ENCODE measurements at places on chromosomes 2 and 18.
A peak's percentile ranks its signal among the peaks of the same experiment; 100 is the strongest.

GRCh38 chr2:27737676-27738348, 33.7 kb upstream of the MRPL33 start:
- no peak for DNase-seq

- DNase-seq: no peak
These were observed 210.3 kb downstream of the SP3 start for GRCh38 chr2:173754837-173755236.

GRCh38 chr2:28956415-28956826, 24.7 kb upstream of the TOGARAM2 start:
- peak; percentile 22 for DNase-seq

- DNase-seq: no peak
These were observed 1.5 kb downstream of the CIDEA start for GRCh38 chr18:12255626-12256026.

- DNase-seq: no peak
These were observed 126.3 kb upstream of the TPO start for GRCh38 chr2:1286929-1287328.

DNA sequence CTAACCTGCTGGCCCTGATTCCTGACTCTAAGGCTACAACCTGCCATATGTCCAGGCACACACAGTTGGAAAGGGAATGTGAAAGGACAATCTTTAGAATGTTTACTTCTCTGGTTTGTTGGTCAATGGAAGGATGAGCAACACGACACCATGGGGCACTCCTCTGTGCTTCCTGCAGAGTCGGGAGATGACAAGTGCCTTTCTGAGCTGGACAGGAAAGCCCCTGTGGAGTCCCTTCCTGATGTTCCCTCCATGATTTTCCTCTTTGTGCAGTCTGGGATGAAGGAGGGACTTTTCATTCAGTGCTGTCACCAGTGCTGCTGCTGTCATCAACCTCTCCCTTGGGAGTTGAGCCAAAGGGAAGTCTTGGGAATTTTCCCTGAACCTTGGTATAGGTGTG, 22.6 kb upstream of the SERPINB7 start:
- no peak for DNase-seq

GRCh38 chr2:65498396-65498795, 66.0 kb upstream of the SPRED2 start:
- DNase-seq: no peak

DNA sequence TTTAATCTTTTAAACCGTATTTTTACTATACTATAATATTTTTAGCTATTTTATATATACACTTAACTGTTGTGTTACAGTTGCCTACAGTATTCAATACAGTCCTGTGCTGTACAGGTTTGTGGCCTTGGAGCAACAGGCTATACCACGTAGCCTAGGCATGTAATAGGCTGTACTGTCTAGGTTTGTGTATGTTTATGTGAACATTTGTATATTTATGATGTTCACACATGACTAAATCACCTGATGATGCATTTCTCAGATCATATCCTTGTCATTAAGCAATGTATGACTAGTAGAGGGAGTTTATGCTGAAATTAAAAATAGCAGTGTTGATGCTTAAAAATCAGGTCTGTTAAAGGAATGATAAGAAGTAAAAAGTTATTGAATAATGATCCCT, 92.3 kb upstream of the RANBP2 start:
- no peak for DNase-seq

GRCh38 chr18:78610179-78610578, 369.4 kb upstream of the SALL3 start:
- no peak for DNase-seq

- no peak for DNase-seq
These were observed 123.7 kb downstream of the COL6A3 start for GRCh38 chr2:237290261-237290660.

- no peak for DNase-seq
These were observed 4.8 kb upstream of the CELF4 start for GRCh38 chr18:37570336-37570930.

- no peak for DNase-seq
These were observed 111.6 kb downstream of the SOCS6 start for GRCh38 chr18:70400476-70400875.

GRCh38 chr2:148666555-148666954, 22.0 kb downstream of the EPC2 start:
- DNase-seq: no peak

GRCh38 chr2:16244966-16245320, 304.6 kb downstream of the MYCN start:
- no peak for DNase-seq

DNA sequence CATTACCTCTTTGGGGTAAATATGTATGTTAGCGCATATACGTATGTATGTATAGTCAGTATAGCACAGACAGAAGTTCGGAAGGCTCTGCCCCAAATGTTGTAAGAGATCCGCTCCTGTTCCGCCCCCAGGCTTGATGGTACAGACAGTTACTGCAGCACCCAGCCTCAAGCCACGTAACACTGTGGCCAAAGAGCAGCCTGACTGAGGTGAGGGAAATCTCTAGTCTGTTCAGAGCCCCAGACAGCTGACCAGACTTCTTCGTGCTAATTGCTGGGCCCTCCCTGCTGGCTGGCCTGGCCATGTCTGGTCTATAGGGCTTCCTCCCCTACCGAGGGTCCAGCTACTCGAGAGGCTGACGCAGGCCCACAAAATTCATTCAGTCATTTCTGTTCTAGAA, 7.8 kb downstream of the CRACDL start:
- no peak for DNase-seq

GRCh38 chr2:86050301-86050700, 55.4 kb downstream of the POLR1A start:
- no peak for DNase-seq

- no peak for DNase-seq
These were observed 34.1 kb downstream of the ITGB1BP1 start for GRCh38 chr2:9388950-9389911.

DNA sequence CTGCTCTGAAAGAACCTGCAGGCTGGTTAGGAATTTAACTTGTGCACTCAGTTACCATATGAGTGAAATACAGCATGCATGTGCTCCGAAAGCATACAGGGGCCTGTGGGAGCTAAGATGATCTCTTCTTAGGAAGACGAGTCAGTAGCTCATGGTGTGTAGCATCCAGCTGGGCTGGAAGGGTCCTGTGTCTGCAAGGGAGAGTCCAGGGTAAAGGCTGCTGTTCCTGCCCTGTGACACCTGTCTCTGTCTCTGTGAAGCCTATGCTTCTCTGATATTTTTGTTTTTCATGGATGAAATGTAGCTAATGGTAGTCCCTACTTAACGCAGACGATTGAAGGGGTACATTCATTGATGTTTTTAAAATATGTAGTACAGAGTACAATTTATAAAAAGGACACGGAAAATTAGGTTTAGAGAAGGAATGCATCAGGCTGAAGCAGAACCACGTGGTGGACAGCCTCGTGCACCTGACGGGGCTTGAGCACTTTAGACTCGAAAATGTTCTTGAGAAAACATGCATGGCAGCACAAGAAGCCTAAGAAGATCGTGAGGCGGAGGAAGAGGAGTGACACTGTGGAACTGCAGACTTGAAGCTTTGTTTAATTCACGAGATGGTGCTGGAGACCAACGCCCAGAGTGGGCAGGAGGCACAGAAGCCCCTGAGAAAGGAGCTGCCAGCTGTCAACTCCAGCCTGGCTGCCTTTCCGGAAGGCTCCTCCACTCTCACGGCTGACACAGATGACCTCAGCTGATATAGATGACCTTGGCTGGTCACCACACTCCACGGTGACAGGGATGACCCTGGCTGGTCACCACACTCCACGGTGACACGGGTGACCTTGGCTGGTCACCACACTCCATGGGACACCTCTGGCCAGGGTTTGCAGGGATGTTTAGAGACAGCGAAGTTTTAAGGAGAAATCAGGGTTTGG, 110.6 kb downstream of the TMEM18 start:
- DNase-seq: no peak

- no peak for DNase-seq
These were observed 491.5 kb downstream of the SATB2 start for GRCh38 chr2:198966269-198966668.

Data from stimulated activated naive CD4-positive, alpha-beta T cell (primary cell).